Kidney (tissue), 22 donors: ENCODE measurements at places on chromosomes 7 and 10.

GRCh38 chr10:132538031-132538789 lies 623 bp downstream of the INPP5A start:
- DNase-seq, result peak; percentile 43

DNA sequence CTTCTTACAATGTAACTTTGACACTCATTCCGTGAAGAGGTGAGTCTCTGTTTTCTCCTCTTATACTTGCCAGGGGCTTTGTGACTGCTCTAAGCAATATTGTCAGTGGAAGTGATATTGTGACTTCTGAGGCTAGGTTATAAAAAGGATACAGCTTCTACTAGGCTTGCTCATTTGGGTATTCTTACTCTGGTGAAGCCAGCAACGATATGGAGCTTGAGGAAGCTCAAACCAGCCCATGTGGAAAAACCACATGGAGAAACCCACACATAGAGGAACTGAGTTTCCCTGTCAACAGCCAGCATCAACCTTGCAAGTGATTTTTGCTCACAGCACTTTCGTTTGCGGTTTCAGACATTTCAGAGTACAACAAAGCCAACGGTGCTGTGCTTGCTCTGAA lies 149.6 kb upstream of the SEMA3E start:
- DNase-seq, result no peak

DNA sequence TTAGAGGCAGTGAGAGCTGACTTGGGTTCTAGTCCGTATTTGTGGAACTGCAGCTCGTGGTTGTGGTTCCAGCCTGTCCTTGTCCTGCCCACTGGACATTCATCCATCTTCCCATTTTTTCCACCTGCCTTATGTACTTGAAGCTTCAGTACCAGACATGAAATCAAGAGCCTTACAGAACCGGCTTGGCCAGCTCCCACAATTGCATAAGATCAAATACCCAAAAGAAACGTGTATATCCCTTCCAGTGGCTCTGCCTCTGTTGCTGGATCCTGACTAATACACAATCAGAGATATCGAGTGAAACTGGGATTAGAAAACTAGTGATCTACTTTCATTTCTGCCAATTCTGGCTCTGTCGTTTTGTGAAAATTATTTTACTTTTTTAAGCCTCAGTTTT lies 23.8 kb upstream of the LIPA start:
- DNase-seq, result no peak

DNA sequence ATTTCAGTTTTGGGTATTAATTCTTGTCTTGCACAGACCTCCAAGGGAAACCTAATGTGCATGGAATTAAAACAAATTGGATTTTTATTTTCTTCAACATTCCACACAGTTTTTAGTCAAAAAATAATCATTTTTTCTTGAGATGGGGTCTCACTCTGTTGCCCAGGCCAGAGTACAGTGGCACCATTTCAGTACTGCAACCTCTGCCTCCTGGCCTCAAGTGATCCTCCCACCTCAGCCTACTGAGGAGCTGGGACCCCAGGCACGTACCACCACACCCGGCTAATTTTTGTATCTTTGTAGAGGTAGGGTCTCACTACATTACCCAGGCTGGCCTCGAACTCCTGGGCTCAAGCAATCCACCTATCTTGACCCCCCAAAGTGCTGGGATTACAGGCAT lies 4.9 kb downstream of the BAIAP2L1 start:
- no peak for DNase-seq

GRCh38 chr7:90631502-90631901 lies 35.4 kb downstream of the CDK14 start:
- no peak for DNase-seq

GRCh38 chr7:149719050-149719899 lies 54.1 kb downstream of the ZNF467 start:
- DNase-seq, result no peak

DNA sequence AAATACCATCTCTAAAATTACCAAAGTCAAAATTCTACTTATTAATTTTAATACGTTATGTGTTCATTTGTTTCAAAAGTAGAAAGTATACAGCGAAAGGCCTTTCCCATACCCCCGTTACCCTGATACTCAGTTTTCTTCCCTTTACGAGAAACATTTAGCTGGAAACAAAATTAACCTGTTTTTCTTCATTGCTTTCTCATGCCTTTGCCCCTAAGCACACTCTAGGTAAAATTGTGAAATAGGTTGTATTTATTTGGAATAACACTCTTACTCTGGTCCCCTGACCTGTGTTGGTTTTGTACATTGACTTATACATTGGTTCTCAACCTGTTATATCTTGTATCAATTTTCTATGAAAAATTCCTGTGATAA lies 47.1 kb downstream of the GLCCI1 start:
- DNase-seq, result no peak

DNA sequence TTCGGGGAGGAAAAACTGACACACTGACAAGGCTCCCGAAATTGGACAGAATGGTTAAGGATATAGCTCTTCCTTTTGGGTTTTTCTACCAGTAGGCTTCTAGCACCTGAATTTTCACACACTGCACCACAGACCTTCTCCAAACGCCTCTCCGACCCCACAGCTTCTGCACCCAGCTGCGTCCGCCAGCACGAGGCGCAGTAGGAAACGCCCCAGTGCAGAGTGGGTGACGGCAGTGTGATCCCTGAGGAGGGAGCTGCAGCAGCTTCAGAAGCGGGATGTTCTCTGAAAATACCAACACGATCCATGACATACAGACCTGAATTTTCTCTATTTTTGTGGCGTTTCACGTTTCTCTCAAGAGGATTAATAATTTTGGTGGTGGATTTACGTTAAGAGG lies 25.9 kb downstream of the HSPB1 start:
- DNase-seq, result no peak

DNA sequence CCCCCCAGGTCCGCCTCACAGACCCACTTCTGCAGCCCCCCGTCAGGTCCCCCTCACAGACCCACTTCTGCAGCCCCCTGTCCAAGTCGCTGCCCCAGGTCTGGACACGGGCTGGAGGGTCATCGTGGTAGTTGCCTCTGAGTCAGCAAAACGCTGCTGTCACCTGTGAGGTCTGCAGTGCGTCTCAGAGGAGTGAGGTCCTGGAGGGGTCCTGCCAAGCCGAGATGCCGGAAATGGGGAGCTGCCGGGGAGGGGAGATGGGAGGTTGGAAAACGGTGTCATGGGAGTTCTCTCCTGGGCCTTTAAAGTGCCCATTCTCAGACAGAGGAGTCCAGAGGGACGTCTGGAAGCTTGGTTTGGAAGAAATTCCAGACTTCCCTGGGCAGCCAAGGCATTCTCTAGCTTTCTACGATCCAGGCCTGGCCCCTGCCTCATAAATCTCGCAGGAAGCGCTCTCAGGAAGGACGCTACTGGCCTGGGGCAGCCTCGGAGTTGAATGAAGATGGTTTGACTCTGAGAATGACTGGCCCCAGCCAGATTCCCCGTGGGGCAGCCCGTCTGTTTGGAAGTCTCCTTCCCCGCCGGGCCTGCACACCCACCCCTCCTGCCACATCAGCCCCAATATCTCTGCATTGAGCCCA lies 38.7 kb downstream of the CALML3 start:
- peak; percentile 60 for DNase-seq

DNA sequence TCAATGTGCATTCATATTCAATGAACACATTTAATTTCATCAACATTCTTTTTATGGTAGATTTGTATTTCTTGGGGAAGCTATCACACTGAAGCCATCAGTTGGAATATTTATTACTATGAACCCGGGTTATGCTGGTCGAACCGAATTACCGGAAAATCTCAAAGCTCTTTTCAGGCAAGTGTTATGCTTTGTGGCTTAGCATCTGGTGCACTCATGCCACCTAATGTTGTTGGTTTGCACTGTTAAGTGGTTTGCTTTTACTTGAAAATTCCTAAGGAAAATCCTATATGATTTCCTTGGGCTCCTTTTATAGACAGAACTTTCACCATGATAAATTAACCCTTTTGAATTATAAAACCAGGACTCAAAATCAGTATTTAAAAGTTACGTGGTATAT lies 147.9 kb downstream of the DNAH11 start:
- DNase-seq, result no peak

GRCh38 chr7:155203882-155204691 lies 93.6 kb upstream of the INSIG1 start:
- no peak for DNase-seq

- DNase-seq, result no peak
Measured at GRCh38 chr7:142626420-142627035, 122.7 kb upstream of the PRSS1 start.

GRCh38 chr7:148587076-148587475 lies 3.5 kb upstream of the C7orf33 start:
- DNase-seq, result no peak

- DNase-seq, result no peak
Measured at GRCh38 chr10:95783741-95784140, 27.8 kb downstream of the ENTPD1 start.

DNA sequence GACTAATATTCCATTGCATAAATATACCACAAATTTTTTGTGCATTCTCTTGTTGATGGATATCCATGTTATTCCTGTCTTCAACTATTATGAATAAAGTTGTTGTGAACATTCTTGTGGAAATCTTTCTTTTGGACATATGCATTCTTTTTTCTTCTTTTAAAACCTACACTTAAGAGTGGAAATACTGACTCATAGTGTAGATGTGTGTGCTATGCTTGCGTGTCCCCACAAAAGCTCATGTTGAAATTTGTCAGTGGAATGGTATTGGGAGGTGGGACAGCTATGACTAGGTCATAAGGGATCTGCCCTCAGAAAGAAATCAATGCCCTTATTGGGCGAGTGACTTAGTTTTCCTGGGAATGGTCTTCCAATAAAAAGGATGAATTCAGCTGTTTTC lies 203.6 kb upstream of the PRSS58 start:
- no peak for DNase-seq

GRCh38 chr10:51617576-51618235 lies 81.7 kb downstream of the CSTF2T start:
- no peak for DNase-seq

DNA sequence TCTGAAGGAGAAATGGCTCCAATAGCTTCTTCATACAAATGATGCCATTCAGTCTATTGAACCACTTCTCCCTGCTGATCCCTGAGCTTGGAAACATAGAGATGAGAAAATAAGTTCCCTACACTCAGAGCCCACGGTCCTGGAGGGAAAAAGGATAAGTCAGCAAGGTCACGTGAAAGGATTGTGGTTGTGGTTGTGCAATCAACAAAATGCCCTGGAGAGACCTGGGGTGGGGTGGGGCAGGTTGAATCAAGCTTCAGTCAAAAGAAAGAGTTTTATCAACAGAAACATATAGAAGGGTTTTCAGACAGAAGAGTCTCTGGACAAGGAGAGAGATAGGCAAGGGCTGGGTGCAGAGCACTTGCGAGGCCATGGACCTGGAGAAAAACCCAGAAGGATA lies 30.1 kb downstream of the C10orf90 start:
- no peak for DNase-seq

GRCh38 chr10:96416643-96417042 lies 57.8 kb upstream of the OPALIN start:
- no peak for DNase-seq

GRCh38 chr10:72612203-72612826 lies 13.6 kb downstream of the MICU1 start:
- DNase-seq, result peak; percentile 76

GRCh38 chr10:3873728-3874461 lies 88.9 kb upstream of the KLF6 start:
- DNase-seq, result no peak

GRCh38 chr7:18861514-18862118 lies 255.8 kb downstream of the TWIST1 start:
- no peak for DNase-seq

DNA sequence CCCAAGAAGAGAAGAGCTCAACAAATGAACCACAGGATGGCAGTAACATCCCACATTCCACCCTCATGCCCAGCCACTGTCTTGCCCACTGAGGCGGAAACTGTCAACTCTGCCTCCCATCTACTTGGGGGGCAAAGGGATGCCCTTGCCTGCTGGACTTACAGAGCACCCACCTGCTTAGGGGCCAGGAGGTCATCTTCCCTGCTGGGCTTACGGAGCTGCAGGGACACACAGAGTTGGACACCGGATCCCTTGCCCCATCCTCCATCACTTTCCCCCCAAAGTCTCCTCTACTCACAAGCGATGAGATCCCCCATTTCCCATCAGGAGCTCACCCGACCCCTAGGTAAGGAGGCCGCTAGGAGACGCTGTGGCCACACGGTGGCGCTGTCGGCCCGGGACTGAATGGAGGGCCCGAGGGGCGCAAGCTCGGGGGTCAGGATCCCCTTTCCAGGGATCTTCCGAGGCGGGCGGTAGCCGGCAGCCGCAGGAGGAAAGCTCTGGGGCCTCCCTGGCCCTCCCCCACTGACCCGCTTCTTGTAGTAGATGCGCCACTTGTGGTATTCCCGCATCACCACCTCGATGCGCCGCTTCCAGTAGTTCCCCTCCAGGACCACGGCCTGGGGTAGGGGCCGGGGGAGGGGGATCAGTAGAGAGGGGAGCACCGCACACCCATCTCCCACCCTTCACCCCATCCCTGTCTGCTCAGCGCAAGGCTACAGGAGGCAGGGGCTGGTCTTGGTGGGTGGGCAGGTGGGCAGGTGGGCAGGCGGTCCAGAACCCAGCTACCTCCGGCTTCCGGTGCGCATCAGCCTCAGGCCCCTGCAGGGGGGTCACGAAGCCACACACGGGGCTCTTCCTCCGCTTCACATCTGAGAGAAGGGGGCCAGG lies 17.3 kb downstream of the MLXIPL start:
- no peak for DNase-seq

GRCh38 chr7:143497008-143497795 lies 19.5 kb downstream of the TAS2R41 start:
- no peak for DNase-seq

DNA sequence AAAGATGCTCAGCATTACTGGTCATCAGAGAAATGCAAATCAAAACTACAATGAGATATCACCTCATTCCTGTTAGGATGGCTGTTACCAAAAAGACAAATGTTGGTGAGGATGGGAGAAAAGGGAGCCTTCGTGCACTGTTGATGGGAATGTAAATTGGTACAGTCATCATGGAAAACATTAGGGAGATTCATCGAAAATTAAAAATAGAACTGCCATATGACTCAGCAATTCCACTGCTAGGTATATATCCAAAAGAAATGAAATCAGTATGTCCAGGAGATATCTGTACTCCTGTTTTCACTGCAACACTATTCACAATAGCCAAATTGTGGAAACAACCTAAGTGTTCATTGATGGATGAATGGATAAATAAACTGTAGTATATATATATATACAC lies 228.1 kb downstream of the ACTR3B start:
- DNase-seq, result no peak

DNA sequence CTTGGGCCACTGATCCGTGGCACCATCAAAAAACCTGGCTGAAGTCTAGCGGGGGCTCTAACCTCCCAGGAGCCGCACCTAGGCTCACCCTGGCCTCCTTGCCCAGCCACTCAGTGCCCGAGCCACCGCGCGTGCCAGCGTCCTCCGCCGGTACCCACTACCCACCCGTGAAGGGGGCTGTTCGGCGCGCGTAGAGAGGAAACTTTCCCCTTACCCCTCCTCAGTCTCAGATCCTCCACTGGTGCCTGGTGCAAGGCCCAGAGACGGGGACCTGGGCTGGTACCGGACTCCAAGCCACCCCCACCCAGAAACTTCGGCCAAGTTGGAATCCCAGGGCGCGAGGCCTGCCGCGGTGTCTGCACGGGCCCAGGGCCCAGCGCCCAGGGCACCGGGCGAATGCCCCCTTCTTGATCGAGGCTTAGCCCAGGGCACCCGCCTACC lies 3.5 kb upstream of the EBF3 start:
- DNase-seq, result no peak

GRCh38 chr10:133356549-133357284 lies 1.1 kb downstream of the FUOM start:
- DNase-seq, result no peak

- no peak for DNase-seq
Measured at GRCh38 chr10:116300542-116300941, 23.7 kb upstream of the CCDC172 start.
